ENCODE measurements at places on chromosomes 12 and 14.

GRCh38 chr12:117387832-117388231 is 26.4 kb upstream of the NOS1 start:
- DNase-seq, result no peak
- H3K36me3 ChIP-seq, result no peaks in the 10 kb centered on the region
- H3K27ac ChIP-seq, result no peak overlapping the region
- H3K27me3 ChIP-seq, result no peaks in the 10 kb centered on the region

DNA sequence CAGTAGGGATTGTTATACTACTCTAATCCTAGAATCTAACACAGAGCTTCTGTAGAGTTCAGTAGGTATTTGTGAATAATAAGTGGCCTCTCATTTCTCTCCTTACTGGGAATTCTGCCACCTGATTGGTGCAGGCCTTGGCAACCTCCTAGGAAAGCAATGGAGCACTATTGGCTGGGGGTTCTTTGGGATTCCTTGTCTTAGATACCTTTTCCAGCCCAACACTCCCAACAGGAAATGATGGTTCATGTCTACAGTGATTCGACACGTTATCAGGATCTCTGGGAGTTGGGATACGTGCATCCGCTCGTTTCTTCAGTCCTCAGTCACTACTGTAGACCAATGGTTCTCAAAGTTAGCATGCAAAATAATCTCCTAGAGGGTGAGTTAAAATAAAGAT is 67.4 kb downstream of the ELK3 start:
- DNase-seq, result no peak
- no peaks in the 10 kb centered on the region for H3K27me3 ChIP-seq
- H3K36me3 ChIP-seq, result no peaks in the 10 kb centered on the region
- no peak overlapping the region for H3K4me3 ChIP-seq

- peaks cover 4% of the 10 kb centered on the region for H3K4me1 ChIP-seq
- no peaks in the 10 kb centered on the region for H3K36me3 ChIP-seq
- DNase-seq, result no peak
- no peaks in the 10 kb centered on the region for H3K27me3 ChIP-seq
- H3K4me3 ChIP-seq, result no peak overlapping the region
Observed at GRCh38 chr14:103544388-103545218, 15.6 kb downstream of the TRMT61A start.

GRCh38 chr14:60647837-60648248 is 1.4 kb downstream of the SIX1 start:
- H3K4me3 ChIP-seq, result no peak overlapping the region
- H3K4me1 ChIP-seq, result peaks cover 19% of the 10 kb centered on the region
- H3K27me3 ChIP-seq, result peaks cover 78% of the 10 kb centered on the region

DNA sequence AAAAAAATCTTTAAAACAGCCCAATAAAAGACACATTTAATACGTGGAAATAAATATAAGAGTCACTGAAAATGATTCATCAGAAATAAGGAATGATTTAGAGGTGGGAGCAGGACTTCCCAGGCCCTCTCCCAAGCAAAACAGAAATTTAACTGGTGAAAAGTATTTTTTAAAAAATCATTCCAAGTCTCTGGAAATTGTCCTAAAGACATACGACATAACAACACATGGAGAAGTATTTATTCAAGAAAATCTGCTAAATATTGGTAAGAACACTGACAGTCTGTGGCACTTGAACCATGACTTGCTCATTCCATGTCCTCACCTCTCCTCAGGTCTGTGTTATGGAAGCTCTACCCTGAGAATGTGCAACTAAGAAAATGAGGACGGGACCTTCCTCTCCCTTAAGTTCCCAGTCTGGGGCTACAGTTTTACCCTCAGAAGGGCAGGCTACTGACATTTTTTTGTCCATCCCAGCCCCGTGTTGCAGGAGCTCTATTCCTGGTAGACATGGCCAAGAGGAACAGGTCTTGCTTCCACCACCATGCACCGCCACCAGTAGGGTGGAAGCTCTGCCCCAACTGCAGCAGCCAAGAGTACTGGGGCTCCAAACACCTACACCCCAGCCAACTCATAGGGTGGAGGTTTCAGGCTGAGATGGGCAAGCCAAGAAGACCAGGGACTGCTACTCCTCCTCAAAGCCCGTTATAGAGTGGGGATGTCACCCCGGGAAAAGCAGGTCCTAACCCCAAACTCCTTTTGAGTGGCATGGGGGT is 193.0 kb downstream of the CRADD start:
- no peaks in the 10 kb centered on the region for H3K4me1 ChIP-seq
- H3K27me3 ChIP-seq, result no peaks in the 10 kb centered on the region

DNA sequence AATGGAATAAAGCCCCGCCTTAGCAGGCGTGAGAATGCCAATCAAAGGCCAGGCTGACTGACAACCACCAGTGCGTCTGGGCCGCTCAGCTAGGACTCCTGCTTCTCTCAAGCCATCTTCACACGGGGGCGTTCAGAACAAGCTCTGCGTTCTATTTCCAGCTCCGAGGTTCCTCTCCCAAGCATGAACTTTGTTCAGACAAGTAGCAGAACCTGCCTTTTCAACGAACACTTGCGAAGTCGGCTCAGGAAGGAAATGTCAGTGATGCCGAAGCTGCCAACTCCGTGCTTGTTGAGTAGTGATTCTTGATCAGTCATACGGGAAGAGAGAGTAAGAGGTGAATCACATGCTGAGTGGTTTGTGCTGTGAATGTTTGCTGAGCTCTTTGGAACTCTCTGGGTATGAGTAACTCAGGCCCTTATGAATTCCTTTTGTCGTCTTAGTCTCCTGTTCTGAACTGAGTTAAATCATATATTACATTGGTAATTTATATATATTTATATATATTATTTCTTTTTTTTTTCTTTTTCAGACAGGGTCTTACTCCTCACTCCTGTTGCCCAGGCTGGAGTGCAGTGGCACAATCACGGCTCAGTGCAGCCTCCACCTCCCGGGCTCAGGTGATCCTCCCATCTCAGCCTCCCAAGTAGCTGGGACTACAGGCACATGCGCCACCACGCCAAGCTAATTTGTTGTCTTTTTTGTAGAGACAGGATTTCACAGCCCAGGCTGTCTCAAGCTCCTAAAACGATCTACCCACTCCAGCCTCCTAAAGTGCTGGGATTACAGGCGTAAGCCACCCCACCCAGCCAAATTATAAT is 29.4 kb upstream of the BCL7A start:
- no peak for DNase-seq
- H3K27ac ChIP-seq, result no peak overlapping the region
- H3K27me3 ChIP-seq, result no peaks in the 10 kb centered on the region
- no peak overlapping the region for H3K4me3 ChIP-seq
- no peaks in the 10 kb centered on the region for H3K4me1 ChIP-seq
- no peaks in the 10 kb centered on the region for H3K36me3 ChIP-seq

DNA sequence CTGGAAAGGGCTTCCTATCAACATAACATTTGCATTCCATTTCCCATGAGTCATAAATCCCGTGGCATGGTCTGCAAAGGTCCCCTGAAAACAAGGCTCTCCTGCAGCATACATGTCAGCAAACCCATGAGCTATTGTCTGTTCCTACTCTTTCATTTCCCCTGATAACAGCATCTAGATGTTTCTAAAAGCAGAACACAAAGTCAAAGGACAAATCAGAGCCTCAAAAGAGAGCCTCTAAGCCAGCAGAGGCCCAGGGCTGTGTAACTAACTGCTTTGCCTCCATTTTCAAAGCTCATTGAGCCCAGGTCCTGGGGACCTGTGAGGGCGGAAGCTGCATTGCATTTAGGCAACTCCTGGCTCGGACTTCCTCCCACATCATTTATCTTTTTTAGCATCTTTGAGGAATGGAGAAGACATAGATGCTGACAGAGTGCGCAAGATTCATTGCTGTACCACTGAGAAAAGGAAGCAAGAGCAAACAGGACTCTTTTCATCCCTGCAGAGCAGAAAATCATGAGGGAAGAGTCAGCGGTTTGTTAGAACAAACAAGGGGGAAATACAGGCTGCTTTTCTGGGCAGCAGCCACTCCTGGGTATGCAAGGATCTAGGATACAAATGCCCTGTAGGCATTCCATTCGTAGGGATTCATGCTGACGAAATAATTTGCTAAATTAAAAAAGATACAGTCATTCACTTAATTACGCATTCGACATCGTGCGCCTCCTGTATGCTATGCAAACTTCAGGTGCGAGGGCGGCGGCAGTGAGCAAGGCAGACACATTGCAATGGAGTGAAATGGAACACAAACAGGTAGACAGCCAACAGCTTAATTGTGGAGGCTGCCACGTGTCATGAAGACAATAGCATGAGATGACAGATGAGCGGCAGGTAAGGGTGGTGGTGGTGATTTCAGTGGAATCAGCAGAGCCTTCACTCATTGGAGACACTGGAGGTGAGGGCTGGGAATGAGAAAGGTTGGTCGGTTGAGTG is 131.0 kb downstream of the TMEM132D start:
- H3K4me1 ChIP-seq, result no peaks in the 10 kb centered on the region
- no peak overlapping the region for H3K4me3 ChIP-seq
- no peak for DNase-seq
- H3K36me3 ChIP-seq, result no peaks in the 10 kb centered on the region
- H3K27ac ChIP-seq, result no peak overlapping the region
- H3K27me3 ChIP-seq, result no peaks in the 10 kb centered on the region

DNA sequence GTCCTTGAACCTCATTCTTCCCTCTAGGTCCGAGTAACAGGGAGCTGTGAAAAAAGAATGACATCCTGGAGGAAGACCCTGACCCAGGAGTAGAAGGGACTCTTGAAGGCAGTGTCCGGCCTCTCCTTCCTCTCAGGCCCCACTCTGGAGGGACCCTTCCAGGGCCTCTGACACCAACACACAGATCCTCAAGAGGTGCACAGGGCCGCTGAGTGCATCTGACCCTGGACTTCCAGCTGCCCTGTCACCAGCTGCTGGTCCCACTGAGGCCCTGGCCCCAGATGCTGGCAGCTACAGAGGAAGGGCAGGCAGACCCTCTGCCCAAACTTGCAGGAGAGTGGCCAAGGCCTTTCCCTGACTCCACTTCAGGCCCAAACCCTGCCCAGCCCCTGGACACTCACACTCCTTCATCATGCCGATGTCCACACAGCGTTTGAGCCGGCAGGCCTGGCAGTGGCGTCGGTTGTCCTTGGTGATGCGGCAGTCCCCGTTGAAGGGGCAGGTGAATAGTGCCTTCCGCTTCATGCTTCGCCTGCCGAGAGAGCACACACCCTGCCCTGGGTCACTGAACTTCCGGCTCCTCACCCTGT is 40.1 kb downstream of the VDR start:
- H3K4me3 ChIP-seq, result no peak overlapping the region
- H3K4me1 ChIP-seq, result no peaks in the 10 kb centered on the region
- no peak overlapping the region for H3K27ac ChIP-seq
- H3K27me3 ChIP-seq, result no peaks in the 10 kb centered on the region

DNA sequence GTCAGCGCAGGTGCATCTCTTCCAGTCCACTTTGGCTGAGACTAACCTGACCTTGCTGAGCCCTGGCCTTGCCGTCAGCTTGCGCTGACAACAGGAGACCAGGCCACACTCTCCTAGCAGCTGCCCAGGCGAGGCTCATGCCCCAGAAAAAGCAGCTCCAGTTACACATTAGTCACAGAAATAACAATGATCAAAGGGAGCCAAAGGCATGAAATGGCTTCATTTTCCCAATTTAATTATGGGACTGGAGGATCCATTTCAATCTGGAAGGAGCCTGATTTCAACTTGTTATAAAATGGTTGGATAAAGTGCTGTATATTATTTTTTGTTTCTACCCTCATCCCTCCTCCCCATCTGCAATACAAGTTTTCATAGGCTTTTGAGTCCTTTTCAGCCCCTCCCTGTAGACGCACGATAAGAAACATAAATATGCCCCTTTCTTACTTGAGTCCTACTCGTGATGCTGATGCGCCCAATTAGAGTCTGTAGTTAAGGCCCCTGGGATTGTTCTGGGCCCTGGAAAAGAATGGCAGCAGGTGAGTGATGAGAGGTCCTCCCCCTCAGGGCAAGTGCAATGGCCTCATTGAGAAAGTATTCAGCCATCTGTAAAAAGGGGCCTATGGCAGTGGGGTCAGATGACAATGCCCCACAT is 376.0 kb downstream of the C12orf75 start:
- no peaks in the 10 kb centered on the region for H3K27me3 ChIP-seq
- no peak overlapping the region for H3K4me3 ChIP-seq
- no peaks in the 10 kb centered on the region for H3K36me3 ChIP-seq
- no peak overlapping the region for H3K27ac ChIP-seq

DNA sequence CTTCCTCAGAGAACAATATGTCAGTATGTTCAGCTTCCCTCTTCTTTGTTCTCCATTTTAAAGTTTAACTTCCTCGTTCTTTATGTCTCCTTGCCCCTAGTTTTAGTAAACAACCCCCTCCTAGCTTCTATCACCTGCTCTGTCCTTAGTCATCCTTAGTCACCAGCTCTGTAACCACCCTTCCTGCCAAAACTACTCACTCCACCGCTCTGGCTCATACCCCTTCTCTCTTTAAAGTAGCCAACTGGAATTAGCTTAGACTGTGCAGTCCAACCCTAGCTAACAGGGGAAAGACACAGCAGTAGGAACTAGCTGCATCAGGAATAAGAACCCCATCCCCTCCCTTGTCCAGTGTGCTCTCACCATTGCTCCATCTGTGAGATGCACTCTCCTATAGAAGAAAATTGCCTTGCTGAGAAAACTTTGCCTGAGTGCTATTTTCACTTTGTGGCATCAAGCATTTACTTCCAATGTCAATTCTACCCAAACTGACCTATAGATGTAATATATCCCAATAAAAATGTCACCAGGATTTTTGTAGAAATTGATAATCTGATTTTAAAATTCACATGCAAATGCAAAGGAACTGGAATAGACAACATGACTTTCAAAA is 603.2 kb downstream of the C12orf50 start:
- no peak for DNase-seq
- no peaks in the 10 kb centered on the region for H3K27me3 ChIP-seq
- H3K27ac ChIP-seq, result no peak overlapping the region
- no peaks in the 10 kb centered on the region for H3K4me1 ChIP-seq
- no peaks in the 10 kb centered on the region for H3K36me3 ChIP-seq
- H3K4me3 ChIP-seq, result no peak overlapping the region

DNA sequence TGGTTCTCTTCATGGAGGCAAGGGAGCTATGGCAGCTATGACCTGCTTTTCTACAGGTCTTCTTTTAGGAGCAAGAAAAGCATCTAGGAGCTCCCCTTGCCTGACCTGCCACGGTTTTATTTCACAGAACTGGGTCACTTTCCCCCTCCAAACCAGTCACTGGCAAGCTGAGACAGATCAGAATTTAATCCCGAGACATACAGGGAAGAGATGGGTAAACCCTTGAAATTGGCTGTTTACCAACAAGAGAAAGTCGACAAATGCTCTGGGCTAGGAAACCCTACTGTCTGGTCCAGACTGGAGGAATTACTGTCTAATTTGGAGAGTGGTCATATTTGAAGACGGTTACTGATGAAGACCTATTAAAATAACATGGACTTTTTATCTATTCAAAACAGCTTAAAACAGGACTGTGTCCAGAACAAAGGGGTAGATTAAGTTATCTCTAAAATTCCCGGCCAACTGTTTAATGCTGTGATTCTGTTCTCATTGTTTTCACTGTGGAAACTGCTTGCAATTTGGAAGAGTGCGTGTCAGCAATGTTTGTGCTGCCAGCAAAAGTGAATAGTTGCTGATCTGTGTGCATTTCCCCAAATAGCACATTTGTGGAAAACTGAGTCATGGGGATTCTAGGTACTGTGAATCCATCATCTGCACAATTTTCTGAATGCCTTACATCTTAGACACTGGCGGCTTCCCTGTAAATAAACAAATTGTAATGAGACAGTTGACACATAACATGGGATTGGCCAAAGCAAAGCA is 73.4 kb upstream of the EEA1 start:
- no peaks in the 10 kb centered on the region for H3K4me1 ChIP-seq
- H3K4me3 ChIP-seq, result no peak overlapping the region
